ENCODE measurements at places on chromosomes 1 and 21.

- DNase-seq = no peak
These were observed 38.6 kb downstream of the FMO4 start for GRCh38 chr1:171352554-171352953.

GRCh38 chr1:12083766-12084165, 20.7 kb downstream of the TNFRSF8 start:
- no peak for DNase-seq

DNA sequence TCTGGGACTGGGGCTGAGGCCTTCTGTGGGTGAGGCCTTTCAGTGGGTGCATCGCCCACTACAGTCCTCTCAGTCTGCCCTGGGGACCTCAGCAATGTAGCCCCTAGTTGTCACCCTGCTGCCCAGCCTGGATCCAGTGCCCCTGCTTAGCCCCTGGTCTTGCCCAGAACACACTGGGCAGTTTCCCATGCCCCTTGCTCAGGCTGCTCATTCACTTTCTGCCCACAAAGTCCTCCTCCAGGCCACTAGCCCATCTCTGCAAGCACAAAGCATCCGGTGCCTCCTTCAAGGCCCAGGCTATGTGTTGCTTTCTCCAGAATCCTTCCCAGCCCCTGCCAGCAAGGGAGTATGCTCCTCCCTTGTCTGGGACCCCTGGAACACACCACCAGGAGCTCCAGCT, 5.4 kb upstream of the ADORA1 start:
- no peak for DNase-seq

GRCh38 chr1:232382671-232383070, 247.3 kb downstream of the SIPA1L2 start:
- no peak for DNase-seq

GRCh38 chr1:34780528-34780927, 486 bp upstream of the GJB3 start:
- DNase-seq = no peak

DNA sequence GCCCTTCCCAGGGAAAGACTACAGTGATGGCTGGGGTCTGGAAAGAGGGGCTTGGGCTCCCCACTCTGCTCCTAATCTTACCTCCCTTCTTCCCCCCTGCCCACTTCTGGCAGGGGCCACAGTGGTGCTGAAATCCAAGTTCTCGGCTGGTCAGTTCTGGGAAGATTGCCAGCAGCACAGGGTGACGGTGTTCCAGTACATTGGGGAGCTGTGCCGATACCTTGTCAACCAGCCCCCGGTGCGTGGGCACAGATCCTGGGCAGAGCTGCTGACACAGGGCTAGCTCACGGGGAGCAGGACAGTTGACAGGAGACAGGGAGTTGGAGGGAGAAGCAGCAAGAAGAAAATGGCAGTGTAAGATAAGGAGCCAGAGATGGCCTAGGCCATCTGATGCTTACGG, 2.4 kb downstream of the SLC27A3 start:
- no peak for DNase-seq

GRCh38 chr1:103160281-103160680, 52.0 kb upstream of the COL11A1 start:
- DNase-seq = no peak

DNA sequence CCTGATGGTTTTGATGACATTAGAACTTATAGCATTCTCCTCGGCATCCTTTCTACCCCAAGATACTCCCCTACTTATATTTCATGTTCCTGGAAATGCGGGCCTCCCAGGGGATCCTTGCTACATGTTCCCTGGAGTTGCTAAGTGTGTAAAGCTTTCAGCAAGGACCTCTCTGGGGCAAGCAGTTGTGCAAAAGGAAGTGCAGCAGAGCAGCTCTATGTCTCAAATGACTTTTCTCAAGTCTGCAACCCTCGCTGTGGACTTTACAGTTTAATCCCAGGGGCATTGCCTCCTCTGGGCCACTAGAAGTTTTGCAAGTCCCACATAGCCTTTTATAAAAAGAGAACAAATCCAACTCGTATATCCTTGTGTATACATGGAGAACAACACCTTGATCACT, 20.8 kb upstream of the MNDA start:
- no peak for DNase-seq

GRCh38 chr1:172085317-172085716, 244.0 kb downstream of the DNM3 start:
- no peak for DNase-seq

DNA sequence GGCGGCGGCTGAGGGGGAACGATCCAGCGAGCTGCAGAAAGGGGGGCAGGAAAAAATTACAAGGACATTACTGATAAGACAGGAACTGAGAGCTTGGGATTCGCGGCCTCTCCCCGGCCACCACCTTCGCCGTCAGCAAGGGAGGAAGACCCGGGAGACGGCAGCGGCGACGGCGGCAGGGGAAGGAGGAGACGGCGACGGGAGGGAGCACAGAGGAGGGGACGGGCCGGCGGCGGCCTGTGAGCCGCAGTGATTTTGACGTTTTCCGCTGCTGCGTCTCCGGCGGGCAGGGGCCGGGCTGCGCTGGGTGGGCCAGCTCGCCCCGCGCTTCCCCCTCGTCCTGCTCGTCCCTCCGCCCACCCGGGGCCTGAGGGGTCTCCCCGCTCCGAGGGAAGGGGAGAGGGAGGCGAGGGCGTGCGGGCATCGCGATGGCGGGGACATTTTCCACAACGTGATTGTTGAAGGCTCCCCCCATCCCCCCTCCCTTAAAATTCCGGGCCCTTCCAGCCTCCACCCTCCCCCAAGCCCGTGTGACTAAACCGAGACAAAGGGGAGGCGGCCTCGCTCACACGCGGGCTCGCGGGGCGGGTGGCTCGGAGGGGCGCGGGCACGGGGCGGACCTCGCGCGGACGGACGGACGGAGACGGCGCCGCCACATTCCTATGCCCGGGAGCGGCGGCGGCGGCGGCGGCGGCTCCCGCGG, 407 bp downstream of the CAMSAP2 start:
- peak; percentile 7 for DNase-seq

DNA sequence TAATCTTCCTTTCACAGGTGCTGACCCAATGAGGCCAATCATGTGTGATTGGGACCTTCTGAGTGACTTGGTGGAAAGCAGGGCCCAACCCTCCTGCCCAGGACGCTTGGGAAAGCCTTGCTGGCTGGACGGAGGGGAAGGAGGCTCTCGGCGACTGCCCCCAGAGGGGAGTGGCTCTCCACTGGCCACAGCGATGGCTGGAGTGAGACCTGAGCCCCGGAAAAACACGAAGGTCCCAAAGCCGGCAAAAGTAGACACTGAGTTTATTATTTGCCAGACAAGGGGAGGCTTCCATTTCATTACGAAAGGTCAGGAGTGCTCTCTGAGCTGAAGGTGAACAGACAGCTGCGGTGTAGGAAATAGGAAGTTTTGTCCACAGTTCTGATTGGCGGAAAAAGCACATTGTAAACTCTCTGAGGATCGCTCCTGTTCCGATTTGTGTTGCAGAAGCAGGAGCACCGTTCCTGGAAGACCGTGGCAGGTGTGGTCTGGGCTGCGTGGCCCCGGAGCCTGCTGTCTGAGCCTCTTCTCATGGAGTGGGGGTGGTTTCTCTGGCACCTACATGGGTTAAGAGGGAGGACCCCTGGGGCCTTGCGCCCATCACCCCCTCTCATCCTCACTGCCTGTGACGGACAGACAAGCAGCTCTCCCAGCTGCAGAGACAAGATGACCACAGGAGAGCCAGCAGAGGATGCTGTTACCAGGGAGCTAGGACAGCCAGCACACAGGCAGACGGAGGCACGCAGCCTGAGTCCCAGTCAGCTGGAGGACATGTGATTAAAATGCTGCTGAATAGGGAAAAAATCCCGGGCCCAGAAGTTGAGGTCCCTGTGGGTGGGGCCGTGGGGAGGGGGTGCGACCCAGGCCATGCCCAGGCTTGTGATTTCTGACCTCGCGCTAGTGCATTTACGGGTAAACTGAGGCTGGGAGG, 41.5 kb downstream of the KRTAP10-1 start:
- DNase-seq = no peak

- no peak for DNase-seq
These were observed 13.7 kb downstream of the MYOG start for GRCh38 chr1:203072002-203072602.

DNA sequence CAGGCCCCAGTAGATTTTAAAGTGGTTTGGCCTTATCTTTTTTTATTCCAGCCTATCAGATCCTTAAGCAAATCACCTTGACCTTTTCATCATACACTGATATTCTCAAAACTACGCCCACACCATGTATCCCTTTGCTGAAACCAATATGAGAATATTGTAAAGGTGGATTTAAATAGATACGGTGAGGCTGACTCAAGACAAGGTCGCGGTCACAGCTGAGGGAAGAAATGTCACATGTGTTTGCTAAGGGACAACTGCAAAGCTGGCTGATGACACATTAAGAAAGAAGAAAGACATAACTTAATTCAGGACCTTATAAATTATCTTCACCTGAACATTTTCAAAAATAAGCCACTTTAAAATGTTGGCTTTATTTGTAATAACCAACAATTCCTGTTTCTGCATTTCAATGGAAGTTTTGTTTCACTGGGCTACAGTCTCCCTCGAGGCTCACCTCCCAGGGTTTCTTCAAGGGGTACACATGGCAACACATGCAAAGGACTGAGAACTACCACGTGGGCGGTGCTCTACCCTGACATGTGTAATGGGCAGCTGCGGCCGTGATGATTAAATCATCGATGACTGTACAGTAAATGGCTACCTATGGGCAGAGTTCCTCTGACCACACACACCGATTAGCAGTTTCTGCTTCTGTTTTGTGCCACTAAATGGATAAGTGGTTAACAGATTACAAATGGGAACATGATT, 189.5 kb downstream of the SIPA1L2 start:
- DNase-seq = no peak

DNA sequence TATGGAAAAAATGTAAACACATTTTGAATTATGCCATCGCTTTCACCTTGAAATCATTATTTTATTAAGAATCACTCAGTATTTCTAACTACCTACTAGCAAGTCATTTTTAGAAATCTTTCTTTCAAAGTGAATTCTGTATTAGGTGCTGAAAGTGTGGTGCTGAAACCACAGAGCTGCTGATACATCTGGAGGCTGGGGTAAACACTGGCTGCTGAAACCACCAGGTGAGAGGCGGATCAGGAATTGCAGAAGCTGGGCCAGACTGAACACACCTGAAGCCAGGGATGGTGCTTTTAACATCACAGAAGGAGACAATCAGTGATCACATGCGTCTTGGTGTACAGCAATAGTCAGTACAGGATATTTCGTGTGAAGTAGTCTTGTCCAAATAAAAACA, 42.2 kb upstream of the KCNE1 start:
- DNase-seq = no peak

DNA sequence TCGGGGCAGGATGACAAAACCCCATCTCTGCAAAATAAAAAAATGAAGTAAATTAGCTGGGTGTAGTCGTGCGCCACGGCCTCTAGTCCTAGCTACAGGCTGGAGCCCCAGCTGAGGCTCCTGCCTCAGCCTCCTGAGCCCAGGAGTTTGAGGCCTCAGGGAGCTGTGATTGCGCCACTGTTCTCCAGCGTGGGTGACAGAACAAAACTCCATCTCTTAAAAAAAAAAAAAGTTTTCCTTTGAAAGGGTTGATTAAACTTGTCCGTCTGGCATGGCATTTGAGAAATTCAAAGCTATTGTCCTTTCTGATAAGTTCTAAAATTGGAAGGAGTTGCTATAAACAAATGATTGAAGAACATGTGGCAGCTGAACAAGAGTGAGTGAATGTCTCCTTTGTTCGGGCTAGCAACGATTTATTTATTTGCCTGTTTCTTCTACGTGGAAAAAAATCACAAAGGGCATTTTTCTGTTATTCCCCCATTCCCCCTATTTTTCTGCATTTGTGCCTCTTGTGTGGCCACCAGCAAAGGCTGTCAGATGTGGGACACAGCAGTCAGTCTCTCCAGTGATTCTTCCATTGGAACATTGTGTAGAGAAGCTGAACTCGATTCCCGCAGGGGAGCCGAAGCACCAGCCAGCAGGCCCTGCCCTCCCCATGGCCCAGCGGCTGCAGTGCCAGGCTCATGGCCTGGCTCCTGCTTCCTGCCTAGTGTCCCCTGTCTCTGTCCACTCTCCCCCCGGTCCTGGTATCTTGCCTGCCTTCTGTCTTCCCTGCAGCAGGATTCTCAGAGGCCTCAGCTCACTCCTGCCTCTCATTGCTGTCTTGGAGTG, 21.5 kb upstream of the PWP2 start:
- no peak for DNase-seq

- no peak for DNase-seq
These were observed 31.5 kb upstream of the KCNK1 start for GRCh38 chr1:233582439-233582838.

DNA sequence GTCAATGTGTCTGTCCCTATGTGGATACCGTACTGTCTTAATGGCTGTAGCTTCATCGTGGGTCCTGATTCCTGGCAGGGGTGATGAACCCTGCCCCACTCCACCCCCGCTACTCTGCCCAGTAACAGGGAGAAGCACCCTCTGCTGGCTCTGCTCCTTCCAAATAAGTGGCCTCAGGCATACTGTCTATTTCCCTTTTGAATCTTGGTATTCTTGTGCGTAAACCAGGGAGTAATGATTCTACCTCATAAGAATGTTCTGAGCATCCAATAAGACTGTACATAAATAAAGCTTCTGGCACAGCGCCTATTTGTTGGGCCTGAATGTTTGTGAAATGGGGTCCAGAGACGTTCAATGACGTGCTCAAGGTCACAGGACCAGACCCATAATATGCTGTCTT, 35.2 kb upstream of the CTPS1 start:
- DNase-seq = no peak

All from hematopoietic multipotent progenitor cell treated with erythropoietin and hydrocortisone succinate and interleukin-3 and kit ligand, for 4 days (in vitro differentiated cells).